ENCODE measurements at places on chromosomes 5 and 9.

DNA sequence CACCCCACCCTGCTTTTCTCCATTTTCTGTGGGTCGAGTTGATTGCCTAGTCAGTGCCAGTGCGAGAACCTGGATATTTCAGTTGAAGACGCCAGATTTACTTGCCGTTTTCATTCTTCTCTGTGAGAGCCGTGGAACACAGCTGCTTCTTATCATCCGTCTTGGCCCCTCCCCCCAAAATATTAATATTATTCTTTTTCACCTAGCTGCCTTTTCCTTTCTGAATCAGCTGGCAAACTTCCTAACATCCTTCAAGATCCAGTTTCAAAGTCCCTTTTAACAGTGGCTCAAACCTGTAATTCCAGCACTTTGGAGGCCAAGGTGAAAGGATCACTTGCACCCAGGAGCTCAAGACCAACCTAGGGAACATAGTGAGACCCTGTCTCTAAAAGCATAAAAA, 117.1 kb upstream of the RASA1 start:
- no peak for DNase-seq

- no peak for DNase-seq
These were observed 36.8 kb downstream of the UBE2QL1 start for GRCh38 chr5:6485441-6485840.

DNA sequence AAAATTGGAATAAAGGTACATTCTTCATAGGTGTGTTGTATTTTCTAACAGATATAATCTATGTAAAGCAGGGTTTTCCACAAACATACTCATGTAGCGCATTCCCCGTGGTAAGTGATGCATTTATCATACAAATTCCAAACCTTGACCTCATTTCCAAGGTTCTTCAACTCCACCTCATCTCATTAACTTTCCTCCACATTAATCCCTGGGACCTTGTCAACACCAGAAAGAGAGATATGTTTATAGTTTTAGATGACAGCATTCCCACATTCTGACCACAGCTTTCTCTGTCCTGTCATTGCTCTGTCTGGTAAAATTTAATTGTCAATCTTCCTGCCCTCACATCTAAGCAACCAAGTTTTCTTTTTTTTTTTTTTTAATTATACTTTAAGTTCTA, 415.1 kb downstream of the TMEM161B start:
- no peak for DNase-seq

GRCh38 chr9:95383185-95383676, 65.7 kb upstream of the FANCC start:
- DNase-seq, result no peak

DNA sequence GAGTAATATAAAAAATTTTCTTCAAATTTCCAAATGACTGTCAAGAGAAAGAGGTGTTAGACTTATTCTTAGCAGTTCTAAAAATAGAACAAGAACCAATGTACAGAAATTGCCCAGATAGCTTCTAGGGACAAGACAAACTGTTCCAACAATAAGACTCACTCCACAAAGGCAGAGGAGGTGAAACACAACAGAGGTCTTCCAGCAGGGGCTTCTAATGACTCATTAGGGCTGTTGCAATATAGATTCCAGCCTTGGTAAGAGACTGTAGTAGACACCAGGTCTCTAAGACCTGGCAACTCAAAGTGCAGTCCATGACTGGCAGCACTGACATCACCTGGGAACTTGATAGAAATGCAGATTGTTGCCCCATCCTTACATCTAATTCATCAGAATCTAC, 134.6 kb upstream of the VLDLR start:
- DNase-seq, result peak; percentile 4

GRCh38 chr9:87469793-87470465, 27.7 kb upstream of the DAPK1 start:
- no peak for DNase-seq

DNA sequence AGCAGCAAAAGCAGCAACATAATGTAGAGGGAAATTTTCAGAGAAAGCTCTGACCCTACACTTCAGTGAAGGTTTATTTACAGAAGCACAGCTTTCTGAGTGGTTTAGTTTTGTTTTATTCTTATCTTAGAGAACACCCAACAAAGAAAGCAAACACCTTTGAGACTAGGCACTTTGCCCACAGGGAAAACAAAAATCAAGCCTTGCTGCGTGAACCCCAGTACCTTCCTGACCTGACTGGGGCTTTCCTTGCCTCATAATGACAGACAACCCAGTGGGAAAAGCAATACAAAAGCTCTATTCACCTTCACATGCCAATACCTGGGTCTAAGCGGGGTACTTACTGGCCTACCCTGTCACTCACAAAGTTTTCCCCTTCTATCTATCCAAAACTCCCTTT, 189.8 kb downstream of the HINT1 start:
- no peak for DNase-seq

DNA sequence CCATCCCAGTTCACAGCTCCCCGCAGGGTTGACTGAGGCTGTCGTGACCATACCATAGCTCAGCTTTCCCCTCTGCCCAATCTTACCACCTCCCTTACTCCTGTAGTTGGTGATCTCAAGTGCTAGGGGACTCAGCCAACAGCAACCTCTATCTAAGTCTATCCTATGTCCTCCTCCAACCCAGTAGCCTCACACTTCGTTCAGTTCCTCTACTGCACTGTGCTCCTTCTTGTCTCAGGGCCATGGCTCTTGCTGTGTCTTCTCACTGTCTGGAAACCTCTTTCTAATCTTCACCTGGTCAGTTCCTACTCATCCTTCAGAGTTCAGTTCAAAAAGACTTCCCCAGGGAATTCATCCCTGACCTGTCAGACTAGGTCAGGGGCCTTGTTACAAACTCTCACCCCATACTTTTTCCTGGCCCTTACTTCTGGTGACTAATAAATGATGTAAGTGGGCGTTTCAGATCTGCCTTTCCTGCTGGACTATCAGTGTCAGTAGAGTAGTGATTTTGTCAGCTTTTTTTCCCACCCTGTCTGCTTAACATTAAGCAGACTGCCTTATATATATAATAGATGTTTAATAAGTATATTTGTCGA, 53.6 kb upstream of the NR3C1 start:
- peak; percentile 70 for DNase-seq

- DNase-seq, result peak; percentile 63
These were observed 1.5 kb downstream of the CTNNA1 start for GRCh38 chr5:138754699-138755057.

Measured in MCF 10A (cell line).